ENCODE measurements at places on chromosomes 7 and 10. TPM values are rescaled to one million over a fixed set of nuclear protein-coding genes. Genes with fewer than 3 reads are reported as not detected.
A peak's percentile ranks its signal among the peaks of the same experiment; 100 is the strongest.

The PRR15 gene
- 0.17 TPM for total RNA-seq

The UCN3 gene
- not detected for total RNA-seq

- H3K27me3 ChIP-seq, result no peaks in the 10 kb centered on the region
- H3K4me3 ChIP-seq, result no peak overlapping the region
Measured at GRCh38 chr7:44465490-44465889, 25.0 kb downstream of the NUDCD3 start.

- no peak overlapping the region for H3K27ac ChIP-seq
- H3K27me3 ChIP-seq, result no peaks in the 10 kb centered on the region
- H3K4me3 ChIP-seq, result no peak overlapping the region
- no peaks in the 10 kb centered on the region for H3K36me3 ChIP-seq
- no peak for DNase-seq
Measured at GRCh38 chr10:88194041-88194887, 330.8 kb downstream of the PTEN start.

The ANKRD30A gene
- total RNA-seq, result not detected

The ZNF786 gene
- 3.0 TPM for total RNA-seq

The EBF3 gene
- total RNA-seq, result 8.6 TPM

GRCh38 chr10:1255600-1256431, 199.6 kb downstream of the WDR37 start:
- H3K27ac ChIP-seq, result no peak overlapping the region
- no peaks in the 10 kb centered on the region for H3K4me1 ChIP-seq
- DNase-seq, result no peak
- no peak overlapping the region for H3K4me3 ChIP-seq
- no peaks in the 10 kb centered on the region for H3K36me3 ChIP-seq
- peaks cover 4% of the 10 kb centered on the region for H3K27me3 ChIP-seq

DNA sequence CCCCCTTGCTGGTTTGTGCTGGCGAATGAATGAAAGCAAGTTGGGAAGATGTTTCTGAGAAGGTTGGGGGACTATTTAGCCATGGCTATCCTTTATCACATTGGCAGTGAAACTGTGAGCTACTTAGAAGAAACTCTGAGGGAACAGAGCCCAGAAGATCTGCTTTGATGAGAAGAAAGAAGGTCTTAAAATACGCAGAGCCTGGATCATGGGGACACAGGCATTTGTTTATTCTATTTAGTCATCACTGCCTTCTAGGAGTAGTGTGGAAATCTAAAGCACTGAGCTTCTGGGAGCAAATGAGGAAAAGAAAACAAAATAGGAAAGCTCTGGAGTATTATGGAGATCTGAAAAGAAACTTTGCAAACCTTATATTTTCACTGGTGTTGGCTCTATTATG, 28.5 kb downstream of the CPED1 start:
- DNase-seq, result no peak
- H3K4me1 ChIP-seq, result peaks cover 45% of the 10 kb centered on the region
- no peaks in the 10 kb centered on the region for H3K27me3 ChIP-seq
- H3K4me3 ChIP-seq, result no peak overlapping the region
- H3K36me3 ChIP-seq, result no peaks in the 10 kb centered on the region

- H3K4me3 ChIP-seq, result no peak overlapping the region
- no peaks in the 10 kb centered on the region for H3K36me3 ChIP-seq
- H3K27ac ChIP-seq, result no peak overlapping the region
- no peaks in the 10 kb centered on the region for H3K27me3 ChIP-seq
- no peak for DNase-seq
Measured at GRCh38 chr7:91850455-91850854, 30.0 kb downstream of the MTERF1 start.

The CYP2C19 gene
- total RNA-seq, result not detected

GRCh38 chr10:11276449-11276990, 258.8 kb downstream of the CELF2 start:
- H3K27ac ChIP-seq, result no peak overlapping the region
- no peaks in the 10 kb centered on the region for H3K4me1 ChIP-seq
- no peaks in the 10 kb centered on the region for H3K27me3 ChIP-seq
- DNase-seq, result no peak

The FOXP2 gene
- 2.1 TPM for total RNA-seq

GRCh38 chr10:44468525-44468924, 83.6 kb upstream of the CXCL12 start:
- no peak overlapping the region for H3K4me3 ChIP-seq
- DNase-seq, result no peak
- H3K27ac ChIP-seq, result no peak overlapping the region
- H3K4me1 ChIP-seq, result peaks cover 6% of the 10 kb centered on the region

- no peaks in the 10 kb centered on the region for H3K27me3 ChIP-seq
- H3K36me3 ChIP-seq, result peaks cover 36% of the 10 kb centered on the region
- H3K4me1 ChIP-seq, result no peaks in the 10 kb centered on the region
- H3K27ac ChIP-seq, result no peak overlapping the region
Measured at GRCh38 chr7:129655811-129656210, 44.3 kb downstream of the NRF1 start.

The HECW1 gene
- not detected for total RNA-seq

The INSYN2A gene
- 0.16 TPM for total RNA-seq

The C7orf57 gene
- not detected for total RNA-seq

DNA sequence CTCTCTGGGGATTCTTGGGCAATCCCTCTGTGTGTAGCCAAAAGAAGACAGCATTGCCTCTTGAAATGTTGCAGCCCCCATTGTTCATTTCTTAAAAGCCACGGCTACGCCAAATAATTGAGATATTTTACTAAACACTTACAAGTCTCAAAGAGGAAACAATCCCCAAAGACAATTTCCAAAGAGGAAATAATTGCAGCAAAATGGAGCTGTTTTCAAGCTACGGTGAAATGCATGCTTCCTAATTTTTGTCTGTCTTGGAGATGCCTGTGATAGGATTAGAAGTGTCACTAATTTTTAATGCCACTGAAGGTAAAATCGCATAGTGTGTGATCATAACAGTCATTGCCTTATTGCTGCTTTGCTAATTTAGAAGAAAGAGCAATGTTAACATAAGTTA, 72.9 kb upstream of the NAMPT start:
- DNase-seq, result no peak
- no peak overlapping the region for H3K4me3 ChIP-seq
- H3K27me3 ChIP-seq, result no peaks in the 10 kb centered on the region
- H3K27ac ChIP-seq, result no peak overlapping the region
- H3K36me3 ChIP-seq, result no peaks in the 10 kb centered on the region

DNA sequence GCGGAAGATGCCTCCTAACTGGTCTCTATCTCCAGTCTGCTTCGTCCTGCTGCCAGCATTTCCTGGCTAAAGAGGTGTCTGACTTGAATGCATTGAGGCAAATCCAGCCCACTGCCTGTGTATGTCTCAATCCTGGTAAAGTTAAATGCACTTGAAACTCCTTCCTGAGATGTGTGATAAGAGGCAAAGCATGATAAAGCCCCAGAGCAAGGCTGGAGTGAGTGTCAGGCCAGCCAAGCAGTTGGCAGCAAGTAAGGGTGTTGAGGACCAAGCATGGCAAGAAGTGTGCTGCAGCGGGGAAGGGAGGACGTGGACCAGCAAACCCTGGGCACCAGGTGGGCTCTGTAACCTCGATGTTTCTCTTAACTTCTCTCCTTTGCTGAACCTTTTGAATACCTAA, 29.1 kb downstream of the LRRC18 start:
- no peak overlapping the region for H3K27ac ChIP-seq
- H3K27me3 ChIP-seq, result no peaks in the 10 kb centered on the region
- no peak overlapping the region for H3K4me3 ChIP-seq
- H3K4me1 ChIP-seq, result no peaks in the 10 kb centered on the region

- H3K4me1 ChIP-seq, result no peaks in the 10 kb centered on the region
- no peak overlapping the region for H3K4me3 ChIP-seq
- no peak overlapping the region for H3K27ac ChIP-seq
- H3K27me3 ChIP-seq, result no peaks in the 10 kb centered on the region
Measured at GRCh38 chr10:16741540-16741939, 75.7 kb downstream of the RSU1 start.

DNA sequence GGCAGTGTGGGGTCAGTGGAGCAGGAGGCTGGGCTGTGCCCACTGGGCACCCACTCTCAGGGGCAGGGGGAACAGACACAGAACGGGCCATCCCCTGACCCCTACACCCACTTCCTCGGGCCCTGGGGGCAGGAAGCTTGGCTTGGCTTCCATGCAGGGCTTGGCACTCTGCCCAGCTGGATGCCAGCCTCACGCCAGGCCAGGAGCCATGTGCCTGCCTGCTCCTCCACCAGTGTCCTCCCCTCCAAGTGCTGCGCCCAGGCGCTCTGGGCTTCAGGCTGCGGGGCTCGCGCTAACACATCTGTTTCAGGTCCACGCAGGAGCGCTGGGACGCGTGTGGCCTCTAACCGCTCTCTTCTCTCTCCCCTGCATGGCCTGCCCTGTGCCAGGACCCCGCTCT, 12.7 kb downstream of the LDB3 start:
- DNase-seq, result peak; percentile 72
- H3K4me3 ChIP-seq, result no peak overlapping the region
- H3K4me1 ChIP-seq, result peaks cover 66% of the 10 kb centered on the region

GRCh38 chr7:133888061-133888930, 238.8 kb upstream of the LRGUK start:
- H3K27me3 ChIP-seq, result no peaks in the 10 kb centered on the region
- no peaks in the 10 kb centered on the region for H3K36me3 ChIP-seq
- H3K4me1 ChIP-seq, result no peaks in the 10 kb centered on the region
- no peak for DNase-seq
- no peak overlapping the region for H3K4me3 ChIP-seq

DNA sequence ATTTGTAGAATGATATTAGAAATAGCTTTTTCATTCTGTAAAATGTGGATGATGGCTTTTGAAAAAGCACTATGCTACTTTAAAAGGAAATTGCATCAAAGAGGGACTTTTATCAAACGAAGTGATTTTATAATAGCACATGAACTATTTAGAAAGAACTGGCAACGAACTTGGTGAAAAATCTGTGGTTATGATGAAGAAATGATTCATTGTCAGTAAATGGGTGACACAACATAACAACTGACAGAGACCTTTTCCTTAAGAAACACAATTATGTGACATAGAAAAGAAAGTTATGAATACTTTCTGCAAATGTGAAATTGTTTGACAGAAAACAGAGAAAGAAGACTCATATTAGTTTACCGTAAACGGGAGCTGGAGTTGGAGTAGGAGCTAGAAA, 60.7 kb upstream of the LAMB4 start:
- no peak for DNase-seq
- H3K4me1 ChIP-seq, result no peaks in the 10 kb centered on the region
- no peaks in the 10 kb centered on the region for H3K27me3 ChIP-seq
- no peak overlapping the region for H3K27ac ChIP-seq
- H3K36me3 ChIP-seq, result no peaks in the 10 kb centered on the region
- H3K4me3 ChIP-seq, result no peak overlapping the region

The SPDYE6 gene
- not detected for total RNA-seq

The UTF1 gene
- total RNA-seq, result not detected

DNA sequence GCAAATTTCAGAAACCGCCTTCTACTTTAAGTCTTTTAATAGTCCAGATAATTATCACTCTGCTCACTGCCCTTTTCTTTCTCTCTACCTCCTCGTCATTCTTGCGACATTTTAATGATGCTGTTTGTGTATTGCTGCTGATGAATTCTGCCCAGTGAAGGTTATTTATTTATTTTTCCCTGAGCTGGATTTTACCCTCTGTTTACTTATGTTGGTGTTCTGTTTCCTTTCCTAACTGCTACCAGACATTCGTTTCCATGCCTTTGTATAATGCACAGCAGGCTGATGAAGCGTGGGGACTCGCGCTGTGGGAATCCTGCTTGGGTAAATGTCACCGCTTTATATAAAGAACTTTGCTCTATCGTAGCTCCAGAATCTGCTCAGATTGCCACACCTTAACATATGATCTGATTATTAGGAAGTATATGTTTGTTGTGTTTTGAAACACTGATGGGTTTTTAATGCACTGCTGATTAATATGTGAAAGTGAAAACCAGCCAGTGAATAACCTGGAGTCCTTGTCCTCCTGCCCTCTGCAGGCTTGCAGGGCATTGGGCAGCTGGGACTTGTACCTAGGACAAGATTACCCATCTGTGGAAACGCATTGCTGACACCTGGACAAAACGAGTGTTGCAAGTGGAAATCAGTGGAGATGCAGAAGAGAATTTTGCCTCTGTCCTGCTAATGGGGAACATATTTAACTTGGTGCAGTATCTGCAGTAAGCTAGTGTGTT, 291.5 kb downstream of the SDK1 start:
- DNase-seq, result no peak
- H3K4me3 ChIP-seq, result no peak overlapping the region
- no peaks in the 10 kb centered on the region for H3K4me1 ChIP-seq
- H3K36me3 ChIP-seq, result no peaks in the 10 kb centered on the region
- H3K27ac ChIP-seq, result no peak overlapping the region

- no peak overlapping the region for H3K4me3 ChIP-seq
- H3K36me3 ChIP-seq, result no peaks in the 10 kb centered on the region
- H3K27ac ChIP-seq, result no peak overlapping the region
- DNase-seq, result no peak
- no peaks in the 10 kb centered on the region for H3K4me1 ChIP-seq
Measured at GRCh38 chr7:134047675-134048074, 79.5 kb upstream of the LRGUK start.

GRCh38 chr7:100719523-100720278, 567 bp upstream of the EPO start:
- no peak overlapping the region for H3K4me3 ChIP-seq
- peaks cover 29% of the 10 kb centered on the region for H3K27me3 ChIP-seq
- no peaks in the 10 kb centered on the region for H3K4me1 ChIP-seq
- no peaks in the 10 kb centered on the region for H3K36me3 ChIP-seq
- no peak overlapping the region for H3K27ac ChIP-seq

DNA sequence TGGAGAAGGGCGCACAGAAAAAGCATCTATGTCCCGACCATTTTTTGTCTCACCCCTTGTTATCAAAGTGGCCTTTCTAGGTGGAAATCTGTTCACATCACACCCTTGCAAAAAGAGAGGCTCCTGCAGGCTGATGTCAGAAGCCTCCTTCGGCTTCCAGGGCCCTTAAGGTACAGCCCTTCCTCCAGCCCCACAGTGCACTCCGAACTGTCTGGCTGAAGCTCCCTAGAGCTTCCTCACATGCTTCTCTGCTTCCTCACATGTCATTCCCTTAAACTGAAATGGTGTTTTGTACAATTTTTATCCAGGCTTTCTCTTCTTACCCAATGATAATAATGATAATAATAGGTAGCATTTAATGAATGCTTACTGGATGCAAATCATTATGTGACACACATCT, 210.3 kb downstream of the INHBA start:
- H3K36me3 ChIP-seq, result no peaks in the 10 kb centered on the region
- H3K4me3 ChIP-seq, result no peak overlapping the region
- no peak for DNase-seq
- no peaks in the 10 kb centered on the region for H3K27me3 ChIP-seq
- no peak overlapping the region for H3K27ac ChIP-seq

The IKZF1 gene
- total RNA-seq, result 3.5 TPM

DNA sequence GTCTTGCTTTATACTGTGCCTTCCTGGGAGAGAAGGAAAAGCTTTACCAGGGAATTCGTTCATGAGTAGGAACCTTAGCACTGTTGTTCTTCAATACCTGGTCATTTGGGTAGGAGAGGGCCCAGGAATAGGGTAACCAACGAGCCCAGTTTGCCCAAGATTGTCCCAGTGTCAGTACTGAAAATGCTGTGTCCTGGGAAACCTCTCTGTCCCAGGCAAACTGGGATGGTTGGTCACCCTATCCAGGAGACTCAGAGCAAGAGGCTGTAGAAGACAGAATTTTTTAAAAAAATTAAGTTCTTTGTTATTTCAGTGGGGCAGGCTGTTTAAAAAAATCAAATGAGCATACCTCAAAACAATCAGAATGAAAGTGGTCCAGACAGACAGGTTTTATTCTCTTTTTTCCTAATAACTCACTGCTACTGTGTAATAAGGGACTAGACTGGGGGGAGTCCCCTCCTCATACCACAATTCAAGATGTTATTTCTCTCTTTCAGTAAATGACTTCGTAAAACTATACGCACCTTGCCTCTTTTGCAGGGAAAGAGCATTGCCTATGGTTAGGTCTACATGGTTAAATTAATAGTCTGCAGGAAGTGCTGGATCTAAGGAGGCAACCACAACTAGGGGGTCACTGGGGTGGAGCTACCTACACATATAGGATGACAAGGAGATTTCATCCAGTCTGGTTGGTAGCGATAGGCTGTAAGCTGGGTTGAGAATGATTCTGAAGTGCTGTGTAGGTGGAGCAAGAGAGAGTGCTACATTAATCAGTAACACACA, 41.1 kb upstream of the FAM133B start:
- no peaks in the 10 kb centered on the region for H3K27me3 ChIP-seq
- H3K4me1 ChIP-seq, result peaks cover 57% of the 10 kb centered on the region

Measured in heart left ventricle (tissue), 16 donors.